ENCODE measurements at places on chromosomes 5 and 9. TPM values are rescaled to one million over a fixed set of nuclear protein-coding genes. Genes with fewer than 3 reads are reported as not detected.

GRCh38 chr5:38371596-38371995 lies 113.2 kb downstream of the EGFLAM start:
- peak; percentile 17 for DNase-seq

DNA sequence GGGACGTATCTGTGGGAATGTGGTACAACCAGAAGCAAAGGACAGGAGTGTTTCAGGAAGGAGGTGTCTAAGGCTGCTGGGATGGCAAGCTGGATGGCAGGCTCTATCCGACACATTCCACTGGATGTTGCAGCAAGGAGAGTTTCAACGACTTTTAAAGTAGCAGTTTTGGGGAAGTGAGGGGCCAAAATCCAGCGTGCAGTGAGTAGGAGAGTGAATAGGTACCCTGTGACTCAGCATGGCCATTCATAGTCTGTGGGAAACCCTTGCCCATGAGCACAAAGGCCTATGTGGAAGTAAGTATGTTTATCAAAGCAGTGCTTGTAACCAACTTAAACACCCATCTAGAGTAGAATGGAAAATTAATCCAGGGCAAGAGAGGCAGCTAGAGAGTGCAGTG lies 664.7 kb downstream of the ACTL7B start:
- DNase-seq = no peak

DNA sequence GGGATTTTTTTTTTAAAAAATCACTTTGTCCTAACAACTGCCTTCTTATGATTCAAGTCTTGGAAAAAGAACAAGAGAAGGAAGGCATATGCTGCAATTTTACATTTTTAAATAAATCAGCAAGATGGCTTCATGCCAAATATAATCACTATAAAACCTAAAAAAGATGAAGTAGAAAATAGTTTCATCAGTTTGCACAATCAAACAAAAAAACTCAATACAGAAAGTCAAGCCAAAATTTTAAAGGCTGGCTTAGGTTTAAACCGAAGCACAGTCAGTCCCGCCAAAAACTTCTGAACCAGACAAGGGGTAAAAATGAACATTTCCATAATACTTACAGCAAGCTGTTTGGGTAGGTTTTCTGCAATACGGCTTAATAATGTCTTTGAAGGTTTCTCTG lies 57.3 kb downstream of the ZFR start:
- peak; percentile 16 for DNase-seq

DNA sequence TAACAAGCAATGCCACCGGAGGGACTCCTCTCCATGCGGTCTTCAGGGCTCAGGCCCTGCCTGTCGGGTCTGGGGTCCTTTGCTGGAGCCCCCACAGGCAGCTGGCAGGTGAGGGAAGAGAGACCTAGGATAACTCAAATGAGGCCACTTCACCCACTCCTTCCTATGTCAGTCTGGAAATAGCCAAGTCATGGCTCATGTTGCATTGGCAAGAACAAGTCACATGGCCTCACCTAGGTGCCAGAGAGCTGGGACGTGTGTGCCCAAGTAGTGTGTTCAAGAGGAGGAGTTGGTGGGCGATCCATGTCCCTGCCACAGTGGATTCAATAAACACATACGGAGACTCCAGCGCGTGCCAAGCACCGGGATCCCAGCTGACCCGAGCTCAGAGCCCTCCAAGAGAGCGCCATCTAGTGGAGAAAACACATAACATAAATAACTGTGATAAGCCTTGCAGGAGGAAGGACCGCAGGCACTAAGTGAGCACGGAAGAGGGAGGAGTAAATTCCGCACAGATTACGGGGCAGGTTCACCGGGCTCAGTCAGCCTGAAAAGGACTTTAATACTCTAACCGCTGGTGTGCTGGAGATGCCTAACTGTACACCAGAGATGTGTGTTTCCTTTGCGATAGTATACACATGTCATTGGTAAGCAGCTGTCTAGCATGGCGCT lies 580.8 kb downstream of the CCDC171 start:
- no peak for DNase-seq

GRCh38 chr5:88727705-88728313 lies 155.2 kb downstream of the MEF2C start:
- peak; percentile 44 for DNase-seq

DNA sequence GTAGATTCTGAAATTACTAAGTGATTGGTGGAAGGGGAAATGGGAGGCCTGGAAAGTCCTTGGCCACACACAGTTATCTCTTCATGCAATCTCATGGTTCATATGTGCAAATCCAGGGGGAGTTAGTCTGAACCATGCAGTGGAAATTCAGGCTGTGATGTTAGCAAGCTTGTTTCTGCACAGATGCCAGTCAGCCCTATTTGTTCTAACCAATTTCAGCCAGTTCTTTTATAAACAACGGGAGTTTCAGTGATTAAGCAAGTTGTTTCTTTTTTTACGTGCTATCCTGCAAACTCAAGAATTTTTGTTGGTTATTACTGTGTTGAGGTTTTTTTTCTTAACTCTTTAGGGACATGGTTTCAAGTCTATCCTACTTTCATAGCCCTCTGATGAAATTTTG lies 298.0 kb downstream of the FER start:
- peak; percentile 6 for DNase-seq

DNA sequence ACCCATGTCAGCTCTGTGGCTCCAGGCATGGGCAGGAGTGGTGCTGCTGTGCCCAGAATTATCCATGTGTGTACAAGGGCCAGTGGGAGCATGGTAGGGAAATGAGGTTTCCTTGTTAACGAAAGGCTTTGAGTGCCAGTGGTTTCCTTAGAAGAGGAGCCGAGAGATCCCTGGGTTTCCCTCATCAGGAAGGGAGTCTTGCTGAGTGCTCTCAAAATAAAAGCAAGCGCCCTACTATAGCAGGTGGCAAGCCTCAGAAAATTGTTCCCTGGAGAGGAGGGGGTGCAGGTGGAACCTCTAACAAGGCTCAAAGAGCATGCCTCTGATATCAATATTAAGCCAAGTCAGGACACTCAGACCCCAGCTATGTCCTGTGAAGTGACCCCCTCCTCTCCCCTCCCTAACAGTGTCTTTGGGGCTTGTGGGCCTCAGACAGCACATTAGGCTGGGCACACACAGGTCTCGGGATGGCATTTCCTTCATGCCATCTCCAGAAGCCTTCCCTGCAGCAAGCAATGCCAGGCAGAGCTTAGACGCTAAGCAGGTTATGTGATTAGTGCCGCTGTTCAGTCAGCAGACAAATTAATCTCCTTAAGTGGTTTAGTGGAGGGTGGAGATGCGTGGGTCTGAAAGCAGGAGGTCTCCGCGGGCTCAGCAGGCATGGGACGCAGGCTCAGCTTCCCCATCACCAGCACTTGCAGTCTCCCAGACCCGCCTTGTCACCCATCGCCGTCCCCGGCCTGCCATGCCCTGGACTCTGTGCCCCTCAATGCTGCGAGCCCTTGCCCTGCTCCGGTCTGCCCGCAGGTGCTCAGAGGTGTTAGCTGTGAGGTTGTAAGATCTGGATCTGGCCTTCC lies 60.0 kb upstream of the RARS1 start:
- peak; percentile 42 for DNase-seq

DNA sequence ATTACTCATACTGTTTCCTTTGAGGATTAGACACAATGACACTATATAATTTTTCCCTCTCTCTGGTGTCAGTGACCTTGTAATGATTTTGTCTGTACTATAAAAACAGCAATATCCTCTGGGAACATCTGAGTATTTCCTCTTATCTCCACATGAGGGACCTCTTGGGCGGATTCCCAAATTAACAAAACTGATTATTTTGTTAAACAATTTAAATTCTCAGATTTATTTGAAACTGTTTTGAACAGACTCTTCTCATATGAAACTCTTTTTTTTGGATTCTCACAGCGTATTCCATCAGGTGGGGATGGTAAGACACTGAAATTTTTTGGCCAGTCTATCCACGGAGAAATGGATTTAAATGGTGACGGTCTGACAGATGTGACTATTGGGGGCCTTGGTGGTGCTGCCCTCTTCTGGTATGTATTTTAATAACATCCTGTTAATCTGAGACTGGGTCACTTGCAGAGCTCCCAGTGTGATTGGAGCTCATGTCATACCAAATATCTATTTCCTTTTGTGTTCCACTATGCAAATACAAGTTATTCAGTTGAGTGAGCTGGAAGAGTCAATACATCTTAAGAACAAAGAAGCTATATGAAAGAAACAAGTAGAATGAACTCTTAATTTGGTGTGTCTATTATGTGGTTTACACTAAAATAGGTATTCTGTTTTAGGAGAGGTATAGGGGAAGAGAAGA lies 73.8 kb upstream of the ITGA2 start:
- DNase-seq = peak; percentile 40

DNA sequence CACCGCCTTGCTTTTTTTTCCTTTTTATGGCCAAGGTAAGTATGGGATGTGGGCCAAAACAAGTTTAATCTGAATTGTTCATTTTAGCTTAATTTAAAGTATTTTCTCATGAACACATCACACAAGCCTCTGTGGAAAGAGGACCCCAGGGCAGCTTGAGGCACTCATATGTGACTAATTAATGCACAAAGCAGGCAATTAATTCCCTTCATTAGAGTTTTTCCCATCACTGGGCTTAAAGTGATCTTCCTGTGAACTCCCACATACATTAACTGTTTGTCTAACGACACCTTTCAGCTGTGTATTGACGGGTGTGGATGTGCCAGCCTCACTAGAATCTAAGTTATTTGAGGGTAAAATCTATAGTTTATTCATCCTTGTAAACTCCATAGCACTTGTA lies 103.3 kb downstream of the MRPS27 start:
- DNase-seq = no peak

- DNase-seq = no peak
Measured at GRCh38 chr9:130745210-130745800, 51.7 kb downstream of the EXOSC2 start.

DNA sequence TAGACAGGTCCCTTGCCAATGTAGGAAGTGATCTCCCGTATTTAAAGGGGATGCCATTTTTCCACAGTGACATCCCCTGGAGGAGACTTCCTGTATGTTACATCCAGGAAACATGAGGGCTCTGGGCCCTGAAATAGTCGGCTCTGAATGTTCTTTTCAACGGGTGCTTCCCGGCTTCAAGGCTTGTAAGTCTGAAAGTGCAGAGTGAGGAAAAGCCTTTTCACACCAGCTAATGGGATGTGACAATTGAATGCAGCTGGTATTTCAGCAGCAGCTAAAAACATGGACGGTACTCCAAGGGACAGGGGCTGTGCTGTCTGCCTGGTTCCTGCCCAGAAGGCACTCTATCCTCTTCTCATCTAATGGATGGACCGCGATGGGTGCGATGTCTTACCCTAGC lies 1.4 kb downstream of the IL9 start:
- DNase-seq = no peak

GRCh38 chr9:90368928-90369327 lies 273.7 kb downstream of the DIRAS2 start:
- DNase-seq = no peak

- DNase-seq = peak; percentile 41
Measured at GRCh38 chr9:133634081-133634691, 2.0 kb upstream of the DBH start.

DNA sequence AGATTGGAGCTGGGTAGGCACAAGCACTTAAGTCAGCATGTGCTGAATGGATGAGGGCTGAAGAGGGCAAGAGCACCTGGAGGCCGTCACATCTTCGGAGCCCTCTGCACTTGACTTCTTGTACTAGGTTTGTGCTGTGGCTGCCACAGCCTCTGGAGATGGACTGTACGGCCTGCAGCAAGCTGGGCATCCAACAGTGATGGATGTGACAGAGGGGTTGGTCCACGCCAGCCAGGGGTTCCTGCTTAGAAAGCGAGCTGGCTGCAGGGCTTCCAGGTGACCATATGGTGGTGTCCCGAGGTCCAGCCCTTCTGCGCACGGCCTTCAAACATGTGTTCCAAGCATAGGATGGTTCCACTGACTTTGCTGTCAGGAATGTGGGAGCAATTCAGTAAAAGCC lies 65.1 kb upstream of the PHYKPL start:
- DNase-seq = no peak

DNA sequence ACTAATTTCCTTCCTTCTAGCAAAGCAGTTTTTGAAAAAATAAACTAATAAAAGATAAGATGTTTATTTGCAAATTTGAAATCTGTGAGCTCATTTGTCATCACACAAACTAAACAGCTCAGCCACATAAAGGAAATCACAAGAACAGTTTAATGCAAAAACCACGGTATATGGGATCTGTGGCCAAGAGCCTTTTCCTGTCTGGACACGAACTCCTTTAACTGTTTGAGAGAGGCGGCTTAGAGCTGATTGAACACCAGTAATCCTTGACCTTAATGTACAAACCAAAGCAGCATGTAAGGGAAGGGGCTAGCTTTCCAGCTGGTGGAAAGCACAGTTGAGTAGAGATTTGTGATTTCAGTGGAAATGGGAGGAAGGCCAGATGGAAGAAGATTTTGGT lies 66.3 kb upstream of the SPINK5 start:
- peak; percentile 6 for DNase-seq

GRCh38 chr9:123893831-123894460 lies 36.0 kb downstream of the DENND1A start:
- no peak for DNase-seq

DNA sequence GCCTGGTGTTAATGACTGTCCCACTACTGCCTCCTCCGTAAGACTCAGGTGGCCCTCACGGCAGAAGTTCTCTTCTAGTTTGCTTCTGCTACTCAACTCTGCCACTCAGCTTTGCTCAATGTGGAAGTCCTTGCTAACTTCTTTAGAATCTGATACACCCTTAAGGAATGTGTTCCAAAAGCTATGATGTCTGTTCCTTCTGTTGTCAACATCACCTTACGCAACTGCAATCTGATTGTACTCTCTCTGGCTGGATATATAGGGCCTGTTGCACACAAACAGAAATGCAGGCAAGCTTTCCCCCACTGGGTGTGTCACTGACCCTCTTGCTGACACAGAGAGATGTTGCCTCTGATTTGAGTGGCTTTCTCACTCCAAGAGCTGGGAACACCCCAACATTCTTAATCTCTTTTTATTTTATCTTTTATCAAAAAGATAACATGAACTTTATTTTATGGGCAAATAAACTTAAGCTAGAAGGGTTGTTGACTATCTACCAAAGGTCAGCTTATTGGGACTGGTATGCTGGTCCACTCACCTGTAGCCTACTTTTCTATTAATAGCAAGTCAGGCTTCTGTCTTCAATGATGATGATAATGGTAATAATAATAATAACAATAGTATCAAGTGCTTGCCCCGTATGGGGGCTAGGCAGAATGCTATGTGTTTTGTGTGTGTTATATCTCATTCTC lies 25.2 kb downstream of the TMEM252 start:
- peak; percentile 32 for DNase-seq

- no peak for DNase-seq
Measured at GRCh38 chr9:115522912-115523311, 405.0 kb upstream of the TNC start.

- no peak for DNase-seq
Measured at GRCh38 chr5:87277279-87277835, 9.7 kb downstream of the RASA1 start.

The LIFR gene
- total RNA-seq = 86.2 TPM

The PCDHGB7 gene
- 19.3 TPM for total RNA-seq

The POLK gene
- 72.8 TPM for total RNA-seq

The SLC6A7 gene
- not detected for total RNA-seq

The CCL19 gene
- not detected for total RNA-seq

The SIT1 gene
- total RNA-seq = 2.3 TPM

The PDGFRB gene
- total RNA-seq = 71.2 TPM

The EFNA5 gene
- total RNA-seq = 0.29 TPM

The SPOCK1 gene
- 15.6 TPM for total RNA-seq

The ADAMTSL2 gene
- 3.3 TPM for total RNA-seq

The SLC34A3 gene
- not detected for total RNA-seq

The DDX4 gene
- not detected for total RNA-seq

The MYOT gene
- total RNA-seq = 5.8 TPM

The SHROOM1 gene
- total RNA-seq = 5.3 TPM

The PLPP7 gene
- 1.1 TPM for total RNA-seq

The PTGDS gene
- total RNA-seq = 34.9 TPM

The TMC1 gene
- not detected for total RNA-seq

The PCA3 gene
- total RNA-seq = not detected

The CCL27 gene
- not detected for total RNA-seq

The NRARP gene
- total RNA-seq = 28.6 TPM
